A549 treated with Hydrocortisone at 1 μM for 4 hours (cell line): ENCODE measurements at places on chromosomes 6 and 20. TPM values are rescaled to one million over a fixed set of nuclear protein-coding genes. Genes with fewer than 3 reads are reported as not detected.

Gene LPIN3
- total RNA-seq = 10.9 to 14.4 TPM (median 13.7 TPM) in 5 replicates

Gene LCA5
- total RNA-seq = 0.31 to 0.82 TPM (median 0.74 TPM) in 5 replicates

Gene EPHA7
- total RNA-seq = 0.05 to 0.15 TPM (median 0.09 TPM) in 5 replicates

Gene CBLN4
- total RNA-seq = not detected in 5 replicates

Gene LY6G6C
- 0.13 to 0.18 TPM in 2 of 5 replicates, not detected in the others for total RNA-seq

Gene ASIP
- not detected in 5 replicates for total RNA-seq

Gene CAGE1
- total RNA-seq = not detected in 5 replicates

Gene SLC17A1
- total RNA-seq = not detected in 5 replicates

Gene CNBD2
- 6.1 to 7.0 TPM (median 6.3 TPM) in 5 replicates for total RNA-seq

Gene CCHCR1
- 7.0 to 8.0 TPM (median 7.7 TPM) in 5 replicates for total RNA-seq

Gene PDYN
- not detected in 5 replicates for total RNA-seq

Gene FUT9
- not detected in 5 replicates for total RNA-seq

Gene RFX6
- not detected in 5 replicates for total RNA-seq

Gene ADGRF4
- total RNA-seq = 12.7 to 16.6 TPM (median 15.6 TPM) in 5 replicates

Gene TCP11
- not detected in 5 replicates for total RNA-seq

Gene SLC4A11
- total RNA-seq = 9.2 to 15.1 TPM (median 13.6 TPM) in 5 replicates

Gene LHFPL5
- total RNA-seq = 0.09 to 0.15 TPM (median 0.12 TPM) in 3 of 5 replicates, not detected in the others

Gene BNIP5
- 0.02 to 0.05 TPM (median 0.03 TPM) in 4 of 5 replicates, not detected in the other for total RNA-seq

Gene HLA-DPB1
- total RNA-seq = 0.05 TPM in 1 of 5 replicates, not detected in the others

Gene GABRR2
- total RNA-seq = 0.06 to 0.09 TPM in 2 of 5 replicates, not detected in the others

Gene GCM1
- total RNA-seq = 0.03 to 0.07 TPM (median 0.06 TPM) in 4 of 5 replicates, not detected in the other

Gene TMEM200A
- 0.06 to 0.10 TPM (median 0.07 TPM) in 5 replicates for total RNA-seq

Gene DIDO1
- total RNA-seq = 20.6 to 25.9 TPM (median 23.7 TPM) in 5 replicates

Gene CTAGE9
- not detected in 5 replicates for total RNA-seq

Gene BPIFB1
- 0.06 to 0.17 TPM (median 0.12 TPM) in 4 of 5 replicates, not detected in the other for total RNA-seq

Gene CDH22
- total RNA-seq = 0.02 to 0.05 TPM (median 0.03 TPM) in 4 of 5 replicates, not detected in the other

Gene ANGPT4
- 0.02 to 0.05 TPM (median 0.03 TPM) in 5 replicates for total RNA-seq

Gene HLA-DQB2
- total RNA-seq = not detected in 5 replicates

Gene GNAS-AS1
- total RNA-seq = not detected in 5 replicates

Gene ZNF343
- total RNA-seq = 12.2 to 18.7 TPM (median 12.8 TPM) in 5 replicates

Gene FERMT1
- total RNA-seq = 14.2 to 18.4 TPM (median 14.7 TPM) in 5 replicates

Gene COL21A1
- 0.55 to 2.3 TPM (median 0.77 TPM) in 5 replicates for total RNA-seq

Gene HCK
- total RNA-seq = 0.09 to 0.13 TPM (median 0.11 TPM) in 5 replicates

Gene RAET1E
- total RNA-seq = 1.9 to 3.3 TPM (median 2.8 TPM) in 5 replicates

Gene ZNF334
- total RNA-seq = not detected in 5 replicates

Gene COQ3
- total RNA-seq = 10.1 to 11.7 TPM (median 11.0 TPM) in 5 replicates

Gene MYCT1
- total RNA-seq = 0.02 to 0.07 TPM in 2 of 5 replicates, not detected in the others

Gene HLA-DOA
- total RNA-seq = 0.06 TPM in 1 of 5 replicates, not detected in the others
